ENCODE measurements at places on chromosomes 6 and 20.
A peak's percentile ranks its signal among the peaks of the same experiment; 100 is the strongest.

DNA sequence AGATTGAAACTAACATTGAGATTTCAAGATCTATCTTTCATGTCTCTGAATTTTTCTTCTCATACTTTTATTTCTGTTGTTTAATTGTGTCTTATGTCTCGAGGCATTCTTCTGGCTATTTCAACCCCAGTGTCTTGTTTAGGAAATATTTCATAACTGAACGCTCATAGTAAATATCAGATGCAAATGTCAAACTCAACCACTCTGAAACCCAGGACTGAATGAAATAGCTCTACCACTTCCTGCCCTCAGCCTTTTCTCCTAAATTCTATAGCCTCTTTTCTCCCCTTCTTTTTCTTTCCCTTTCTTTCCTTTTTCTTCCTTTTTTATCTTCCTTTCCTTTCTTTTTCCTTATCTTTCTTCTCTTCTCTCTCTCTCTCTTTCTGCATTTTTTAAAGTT is 7.7 kb downstream of the ISM1 start:
- DNase-seq: no peak

DNA sequence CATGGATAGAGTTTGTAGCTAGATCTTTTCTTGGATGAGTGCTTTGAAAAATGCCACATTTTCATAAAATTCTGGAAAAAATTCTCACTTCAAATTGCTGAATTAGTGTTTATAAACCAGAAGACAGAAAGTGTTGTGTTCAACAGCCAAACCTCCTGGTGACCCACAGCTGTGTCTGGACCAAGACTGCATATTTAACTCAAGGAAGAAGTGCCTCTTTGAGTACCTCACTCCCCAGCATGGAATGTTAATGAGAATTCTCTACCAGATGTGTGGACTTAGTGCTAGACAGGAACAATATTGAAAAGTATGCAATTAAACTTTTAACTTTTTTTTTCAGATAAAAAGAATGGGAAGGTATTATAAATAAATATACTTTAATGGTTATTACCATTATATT is 609.3 kb downstream of the COL12A1 start:
- no peak for DNase-seq

GRCh38 chr6:21420926-21421325 is 172.6 kb upstream of the SOX4 start:
- DNase-seq: no peak

GRCh38 chr20:17407550-17407949 is 123.6 kb downstream of the BFSP1 start:
- DNase-seq: no peak

DNA sequence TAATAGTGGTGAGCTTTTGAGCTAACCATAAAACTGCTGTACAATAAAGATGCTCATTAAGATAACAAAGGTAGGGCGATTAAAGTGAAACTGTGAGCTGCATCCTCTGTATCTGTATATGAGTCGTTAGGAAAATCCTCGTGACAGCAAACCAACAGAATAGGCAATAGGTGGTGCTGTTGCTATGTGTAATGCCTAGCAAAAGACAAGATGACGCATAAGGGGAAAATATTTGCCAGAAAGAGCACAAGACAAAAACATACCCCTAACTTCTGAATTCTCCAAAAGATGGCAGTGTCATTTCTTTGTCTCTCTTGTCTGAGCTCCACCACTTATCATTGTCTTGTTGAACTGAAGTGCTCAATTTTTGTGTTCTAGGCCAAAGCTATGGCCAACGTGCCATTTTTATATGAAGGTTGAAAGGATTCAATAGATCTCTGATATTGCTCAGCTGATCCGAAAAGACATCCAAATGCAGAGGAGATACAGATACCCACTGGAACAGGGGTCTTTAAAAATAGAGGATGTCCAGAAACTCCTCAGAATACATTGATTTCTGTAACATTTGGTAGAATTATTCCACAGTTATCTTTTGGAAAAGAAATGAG is 56.3 kb upstream of the ANKEF1 start:
- DNase-seq: peak; percentile 82

- no peak for DNase-seq
These were observed 1.6 kb downstream of the PXDC1 start for GRCh38 chr6:3749977-3750316.

- no peak for DNase-seq
These were observed 363.0 kb downstream of the UTRN start for GRCh38 chr6:144647971-144648651.

GRCh38 chr6:133641104-133641503 is 247.8 kb upstream of the TCF21 start:
- no peak for DNase-seq

GRCh38 chr6:13390658-13391057 is 62.3 kb upstream of the TBC1D7 start:
- DNase-seq: no peak
